ENCODE measurements at places on chromosomes 4 and X.

DNA sequence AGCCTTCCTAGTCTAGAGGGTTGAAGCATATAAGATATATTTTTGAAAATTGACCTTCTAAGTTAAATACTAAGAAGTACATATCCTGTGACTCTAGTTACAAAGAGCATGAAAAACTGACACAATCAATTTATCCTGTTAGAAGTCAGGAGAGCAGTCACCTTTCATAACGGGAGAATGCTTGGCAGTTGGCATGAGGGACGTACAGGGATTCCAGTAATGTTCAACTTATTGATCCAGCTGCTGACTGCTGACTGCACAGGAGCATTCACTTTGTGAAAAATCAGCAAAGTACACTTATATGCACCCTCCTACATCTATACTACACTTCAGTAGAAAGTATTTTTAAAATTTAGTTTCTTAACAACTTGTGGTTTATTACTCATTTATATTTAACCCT lies 4.2 kb downstream of the ADAMTS3 start:
- DNase-seq: no peak

DNA sequence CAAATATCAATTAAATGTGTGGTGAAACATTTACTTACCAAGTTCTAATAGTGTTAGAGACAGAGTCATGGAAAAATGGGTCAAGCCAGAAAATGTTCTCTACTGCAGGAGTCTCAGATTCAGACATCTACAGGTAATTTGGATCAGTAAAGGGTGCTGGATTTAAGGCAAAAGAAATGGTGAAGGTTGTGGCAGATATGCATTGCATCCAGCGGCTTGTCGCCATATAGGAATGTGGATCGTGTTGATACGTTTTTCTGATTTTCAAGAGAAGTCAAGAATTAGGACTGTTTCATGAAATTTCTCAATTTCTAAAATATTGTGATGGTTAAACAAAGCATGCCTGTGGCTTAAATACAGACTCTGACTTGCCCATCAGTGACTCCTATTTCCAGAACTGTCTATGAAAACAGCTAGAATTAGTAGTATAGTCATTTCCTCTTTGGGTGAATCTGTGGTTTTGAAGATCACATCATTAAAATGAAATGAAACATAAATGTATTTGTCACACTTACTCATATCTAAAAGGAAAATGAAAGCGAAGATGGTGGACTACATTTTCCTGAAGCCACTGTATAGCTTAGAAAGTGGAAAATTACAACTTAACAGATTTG lies 110.1 kb upstream of the VEGFC start:
- no peak for DNase-seq

- no peak for DNase-seq
Observed at GRCh38 chr4:118338981-118339765, 13.6 kb downstream of the PRSS12 start.

DNA sequence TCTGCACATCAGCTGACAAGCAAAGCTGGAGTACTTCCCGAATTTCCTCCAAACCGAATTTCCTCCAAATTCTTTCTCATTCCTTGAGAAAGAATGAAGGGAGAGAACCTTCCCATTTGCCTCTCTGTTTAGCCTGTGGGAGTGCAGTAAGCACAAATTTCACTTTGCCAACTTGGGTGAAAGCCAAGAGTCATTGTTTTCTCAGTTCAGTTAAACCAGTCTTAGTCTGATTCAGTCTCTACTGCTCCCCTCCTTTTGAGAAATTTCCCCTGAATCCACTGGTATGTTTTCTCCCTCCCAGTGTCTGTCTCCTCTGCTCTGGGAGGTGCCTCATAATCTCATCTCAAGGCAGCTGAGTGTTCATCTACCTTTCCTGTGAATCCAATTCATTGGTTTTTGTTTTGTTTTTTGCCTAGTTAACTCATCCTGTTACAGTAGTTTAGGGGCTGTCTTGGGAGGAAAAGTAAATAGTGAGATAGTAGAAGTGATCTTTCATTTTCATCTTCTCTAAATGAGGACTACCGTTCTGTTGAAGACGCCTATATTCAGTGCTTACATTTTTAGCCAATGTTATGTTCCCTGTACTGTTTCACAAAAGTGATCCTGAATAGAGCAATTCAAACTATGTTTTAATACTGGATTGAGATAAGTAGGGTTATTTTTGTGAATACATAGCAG lies 49.0 kb downstream of the SYTL5 start:
- DNase-seq: no peak

DNA sequence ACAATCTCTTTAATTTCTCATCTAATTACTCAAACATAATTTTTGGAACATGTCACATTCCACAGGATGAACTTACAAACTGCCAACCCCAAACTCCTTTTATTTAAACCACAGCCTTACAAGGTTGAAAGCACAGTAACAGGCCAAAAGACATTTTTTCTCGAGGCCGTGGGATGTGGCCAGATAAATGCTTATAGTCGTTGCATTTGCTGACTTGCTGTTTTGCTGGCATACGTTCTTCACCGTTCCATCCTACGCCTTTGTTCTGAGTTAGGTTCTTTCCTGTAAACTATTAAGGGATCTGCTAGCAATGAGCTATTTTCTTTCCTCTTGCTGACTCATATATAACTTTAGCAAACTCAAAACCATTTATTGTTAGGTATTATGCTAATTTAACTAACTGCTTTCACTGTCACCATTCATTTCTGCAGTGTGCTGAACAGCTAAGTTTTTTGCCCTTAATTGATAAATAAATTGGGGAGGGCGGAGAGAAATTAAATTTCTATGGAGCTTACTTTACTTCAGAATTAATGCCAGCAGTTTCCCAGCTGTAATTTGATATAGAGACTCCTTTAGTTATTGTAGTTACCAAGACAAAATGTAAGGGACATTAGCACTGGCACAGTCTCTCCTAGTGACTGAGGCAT lies 135.1 kb upstream of the PACRGL start:
- no peak for DNase-seq

GRCh38 chr4:7223541-7223940 lies 31.2 kb downstream of the SORCS2 start:
- no peak for DNase-seq

DNA sequence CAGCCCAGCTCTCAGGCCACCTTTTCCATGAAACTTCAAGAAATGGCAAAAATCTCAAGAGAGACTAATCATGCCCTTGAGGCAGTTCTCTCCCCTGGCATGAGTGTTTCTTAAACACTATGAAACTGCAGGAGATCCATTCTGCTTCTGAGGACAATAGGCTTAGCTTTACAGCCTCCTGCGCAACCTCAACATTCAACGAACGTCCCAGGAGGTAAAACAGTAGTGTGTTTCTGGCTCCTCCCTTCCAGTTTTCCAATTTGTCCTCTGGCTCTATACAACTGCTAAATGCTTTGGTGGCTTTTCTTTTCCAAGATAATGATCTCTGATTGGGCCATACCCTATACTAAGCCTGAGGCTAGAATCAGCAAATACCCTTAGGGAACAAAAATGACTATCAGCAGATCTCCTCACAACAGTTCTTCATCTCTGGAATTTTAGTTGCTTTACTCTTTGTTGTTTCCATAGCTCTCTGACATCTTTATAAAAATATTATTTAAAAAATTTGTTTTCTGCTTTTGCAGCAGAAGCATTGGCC lies 87.0 kb upstream of the FAT1 start:
- DNase-seq: no peak

GRCh38 chr4:86443495-86443894 lies 83.6 kb upstream of the MAPK10 start:
- no peak for DNase-seq

GRCh38 chr4:186935901-186936300 lies 212.2 kb upstream of the FAT1 start:
- no peak for DNase-seq

GRCh38 chr4:74531963-74532794 lies 87.2 kb downstream of the AREG start:
- DNase-seq: peak; percentile 52

- DNase-seq: no peak
Observed at GRCh38 chr4:176350671-176351070, 30.9 kb downstream of the SPCS3 start.

GRCh38 chr4:94469221-94469784 lies 17.6 kb downstream of the PDLIM5 start:
- DNase-seq: no peak

- DNase-seq: no peak
Observed at GRCh38 chrX:72351606-72352334, 46.1 kb upstream of the CITED1 start.

DNA sequence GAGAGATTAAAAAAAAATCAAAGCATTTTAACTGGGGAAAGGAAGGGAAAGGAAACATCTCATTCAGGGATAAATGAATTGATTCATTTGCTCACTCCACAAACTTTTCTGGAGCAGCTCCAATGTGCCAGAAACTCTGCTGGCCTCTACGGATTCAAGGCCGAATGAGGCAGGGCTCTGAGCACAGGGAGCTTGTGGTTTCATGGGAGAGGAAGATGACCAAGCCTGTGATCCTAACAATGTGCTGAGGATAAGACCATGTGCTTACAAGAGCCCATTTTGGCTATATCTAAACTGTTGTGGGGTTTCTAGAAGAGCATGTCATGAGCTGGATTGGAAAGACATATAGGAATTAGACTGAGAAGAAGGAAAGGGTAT lies 137.5 kb downstream of the ZNF674 start:
- DNase-seq: no peak

DNA sequence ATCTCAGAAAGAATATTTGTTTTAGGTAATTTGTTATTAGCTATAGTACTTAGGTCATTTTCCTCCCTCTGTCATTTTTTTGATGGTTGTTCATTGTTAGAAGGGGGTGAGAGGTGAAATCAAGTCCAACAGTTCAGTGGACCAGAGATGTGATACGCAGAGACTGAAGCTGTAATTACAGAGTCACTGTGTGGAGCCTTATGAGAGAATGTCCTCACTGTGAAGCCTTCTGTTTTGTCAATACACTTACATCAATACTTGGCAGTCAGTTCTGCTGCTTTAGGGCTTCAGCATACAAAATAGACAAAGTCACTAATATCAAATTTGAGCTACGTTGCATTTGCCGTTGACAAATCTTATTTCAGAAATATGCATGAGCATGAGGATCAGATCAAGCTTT lies 692.5 kb downstream of the C4orf33 start:
- DNase-seq: no peak

- DNase-seq: no peak
Observed at GRCh38 chrX:9880870-9881269, 86.3 kb upstream of the CLDN34 start.

DNA sequence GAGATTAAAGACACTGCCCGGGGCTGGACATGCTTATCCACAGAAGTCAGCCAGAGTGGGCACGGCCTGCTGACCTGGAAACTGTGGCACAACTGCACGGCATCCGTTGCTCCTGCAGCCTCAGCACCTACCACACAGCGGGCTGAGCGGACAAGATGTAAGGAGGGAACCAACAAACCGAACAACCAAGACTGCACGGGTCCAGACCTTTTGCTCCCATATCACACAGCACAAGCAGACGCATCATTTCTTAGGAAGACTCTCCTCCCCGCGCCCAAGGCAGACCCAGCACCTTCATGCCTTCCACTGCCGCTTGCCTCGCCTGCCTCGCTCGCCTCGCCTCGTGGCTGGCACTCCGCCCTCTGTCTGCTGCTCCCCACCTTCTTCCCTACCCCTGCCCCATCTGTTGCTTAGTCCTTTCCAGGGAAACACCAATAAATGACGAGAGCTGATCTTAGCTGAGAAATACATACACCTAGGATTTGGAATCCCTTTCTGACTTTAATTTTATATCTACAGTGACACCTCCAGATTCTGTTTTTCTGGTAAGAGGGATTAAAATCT lies 79.0 kb downstream of the AFAP1 start:
- no peak for DNase-seq

- peak; percentile 10 for DNase-seq
Observed at GRCh38 chr4:127656047-127656680, 23.4 kb downstream of the INTU start.

DNA sequence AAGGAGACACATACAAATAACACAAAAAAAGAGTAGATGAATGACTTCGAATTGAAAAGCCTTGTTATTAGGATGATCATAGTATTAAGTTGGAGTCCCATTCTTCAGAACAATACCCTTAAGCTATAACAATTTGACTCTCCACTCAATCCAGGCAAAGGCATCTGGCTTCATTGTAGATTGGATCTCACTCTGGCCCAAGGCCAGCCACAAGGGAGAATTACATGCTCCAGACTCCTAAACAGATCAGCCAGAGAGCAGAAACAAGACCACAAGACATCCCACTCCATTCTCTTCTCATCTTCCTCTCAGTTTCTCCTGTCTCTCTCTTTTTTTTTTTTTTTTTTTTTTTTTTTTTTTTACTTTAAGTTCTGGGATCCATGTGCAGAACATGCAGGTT lies 213.9 kb downstream of the DHX15 start:
- no peak for DNase-seq

- DNase-seq: no peak
Observed at GRCh38 chr4:100804576-100805360, 286.9 kb upstream of the EMCN start.

DNA sequence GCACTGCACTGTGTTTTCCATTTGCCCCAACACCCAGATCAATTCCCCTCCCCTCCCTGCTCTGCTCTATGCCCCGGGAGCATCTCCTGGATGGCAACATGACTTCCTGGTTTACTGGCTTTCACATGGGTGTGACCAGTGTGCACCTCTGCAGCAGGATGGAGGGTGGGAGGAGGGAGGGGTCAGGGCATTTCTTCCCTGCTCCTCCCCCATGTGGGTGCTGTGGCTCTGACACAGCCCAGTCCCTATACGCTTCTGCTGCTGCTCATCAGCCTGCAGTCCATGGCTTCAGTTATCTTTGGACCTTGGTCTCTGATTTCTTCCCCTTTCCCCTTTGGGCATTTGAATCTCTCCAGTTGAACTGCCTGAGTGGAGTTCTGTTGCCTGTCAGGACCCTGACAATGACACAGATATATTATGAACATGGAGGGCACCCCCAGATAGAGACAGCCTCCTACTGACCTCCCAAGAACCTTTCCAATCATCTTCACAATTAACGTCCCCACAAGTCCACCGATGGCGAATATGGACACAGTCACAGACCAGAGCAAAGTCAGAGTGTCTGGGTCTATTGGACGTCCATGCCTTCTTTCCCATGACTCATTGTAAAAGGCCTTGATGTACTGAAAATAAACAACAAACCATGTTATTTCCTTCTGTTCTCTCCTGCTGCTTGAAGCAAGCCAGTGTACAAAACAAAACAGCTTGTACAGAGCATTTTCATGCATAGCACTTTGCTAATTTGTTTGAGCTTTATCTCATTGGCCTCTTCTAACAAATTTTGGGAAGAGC lies 24.8 kb downstream of the SLC2A9 start:
- no peak for DNase-seq

DNA sequence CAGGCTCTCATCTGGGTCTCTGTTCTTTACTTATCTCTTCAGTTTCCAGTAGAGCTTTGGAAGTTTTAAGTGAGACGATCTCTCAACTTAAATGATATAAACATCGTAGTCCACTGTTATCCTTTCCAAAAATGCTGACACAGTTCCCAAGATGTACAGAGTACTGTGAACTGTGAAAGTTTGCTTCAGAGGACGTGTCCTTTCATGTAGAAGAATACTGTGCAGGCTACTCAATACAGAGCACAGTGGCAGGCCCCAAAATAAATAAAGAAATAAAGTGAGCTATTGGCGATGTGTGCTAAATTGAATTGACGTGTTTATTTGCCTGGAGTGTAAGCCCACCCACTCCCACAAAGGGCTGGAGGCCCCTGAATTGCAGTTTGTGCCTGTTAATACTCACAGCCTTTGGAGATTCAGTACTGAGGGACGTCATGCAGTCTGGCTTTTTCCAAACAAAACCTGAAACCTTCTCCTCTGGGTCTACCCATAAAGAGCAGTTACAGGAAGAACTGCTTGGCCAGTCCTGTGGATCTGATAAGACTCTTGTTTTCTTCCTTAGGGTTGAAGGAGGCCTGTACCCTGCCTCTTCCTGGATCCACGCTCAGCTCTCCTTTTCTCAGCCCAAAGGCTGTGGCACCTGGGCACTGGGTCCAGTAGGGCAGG lies 66.1 kb downstream of the SOWAHB start:
- DNase-seq: no peak

Measured in NCI-H510A treated with DMSO at 0.1 percent for 48 hours (cell line).